Transverse colon (tissue), 4 donors: ENCODE measurements at places on chromosomes 16 and 17.

DNA sequence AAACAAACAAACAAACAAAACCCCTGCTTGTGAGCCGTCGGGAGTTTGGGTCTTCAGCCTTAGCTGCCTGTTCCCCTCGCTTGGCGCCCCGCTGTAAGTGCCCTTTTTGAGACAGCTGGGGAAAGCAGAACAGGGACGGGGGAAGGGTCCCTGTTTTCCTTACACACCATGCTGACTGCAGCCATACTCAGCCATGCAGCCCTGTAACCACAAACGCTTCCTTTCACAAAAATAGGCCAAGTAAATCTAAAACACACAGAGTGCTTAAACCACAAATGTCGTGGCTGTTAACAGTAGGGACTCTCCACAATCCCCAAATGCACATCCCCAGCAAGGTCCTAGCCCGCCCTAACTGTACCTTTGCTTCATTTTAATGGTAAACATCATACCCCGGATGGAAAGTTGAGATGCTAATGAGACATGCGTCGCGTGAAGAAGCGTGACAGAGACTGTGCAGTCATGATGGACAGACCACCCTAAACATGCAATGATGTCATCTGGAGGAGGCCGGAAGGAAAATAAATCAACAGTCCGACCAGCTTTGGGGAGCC is 129.9 kb downstream of the MGAT5B start:
- DNase-seq, result peak; percentile 11

- peak; percentile 86 for DNase-seq
Measured at GRCh38 chr16:66905633-66906539, 12.8 kb downstream of the CDH16 start.

- no peak for DNase-seq
Measured at GRCh38 chr16:13148836-13149235, 247.4 kb downstream of the SHISA9 start.

DNA sequence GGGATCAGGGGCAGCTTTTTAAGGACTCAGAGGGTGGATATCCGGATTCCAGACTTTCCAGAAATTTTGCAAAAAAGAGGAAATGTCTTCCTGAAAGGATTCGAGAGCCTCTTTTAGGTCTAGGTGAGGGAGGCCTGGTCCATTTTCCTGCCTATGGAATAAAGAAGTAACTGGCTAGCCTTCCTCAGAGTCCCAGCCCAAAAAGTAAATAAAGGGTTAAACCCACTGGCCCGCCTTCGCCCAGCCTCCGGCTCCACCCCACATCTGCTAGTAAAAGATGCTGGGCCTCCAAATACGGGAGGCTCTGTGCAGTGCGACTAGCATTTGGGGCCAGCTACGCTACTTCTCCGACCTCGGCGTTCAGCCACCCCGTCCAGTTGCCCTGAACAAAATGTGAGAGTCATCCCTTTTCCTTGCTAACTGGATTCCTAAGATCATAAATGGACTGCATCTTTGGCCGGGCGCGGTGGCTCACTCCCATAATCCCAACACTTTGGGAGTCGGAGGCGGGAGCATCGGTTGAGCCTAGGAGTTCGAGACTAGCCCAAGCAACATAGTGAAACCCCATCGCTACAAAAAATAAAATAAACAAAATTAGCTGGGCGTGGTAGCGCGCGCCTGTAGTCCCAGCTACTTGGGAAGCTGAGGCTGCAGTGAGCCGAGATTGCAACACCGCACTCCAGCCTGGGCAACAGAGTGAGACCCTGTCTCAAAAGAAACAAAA is 824 bp upstream of the MPP2 start:
- DNase-seq, result peak; percentile 64
